ENCODE measurements at places on chromosomes 4 and X.

DNA sequence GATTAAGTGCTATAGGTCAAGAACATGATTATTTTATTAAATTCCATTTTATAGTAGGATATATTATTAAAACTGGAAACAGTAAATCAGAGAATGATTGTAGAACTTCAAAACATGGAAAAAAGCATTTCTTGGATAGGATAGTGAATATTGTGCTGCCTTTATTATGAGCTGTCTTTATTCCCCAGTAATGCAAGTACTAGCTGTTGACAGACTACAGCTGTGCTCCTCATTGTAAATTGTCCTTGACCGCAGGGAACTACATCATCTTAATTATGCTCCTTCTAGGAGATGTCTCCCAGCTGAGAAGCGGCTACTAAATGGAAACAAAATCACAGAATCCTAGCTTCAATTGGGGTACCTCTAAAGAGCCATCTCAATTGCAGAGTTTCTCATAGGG lies 1457.2 kb upstream of the PCDH7 start:
- no peak for DNase-seq

- DNase-seq = no peak
Observed at GRCh38 chr4:1927675-1928074, 56.5 kb downstream of the NSD2 start.

- DNase-seq = peak; percentile 6
Observed at GRCh38 chrX:20382518-20383297, 116.0 kb upstream of the RPS6KA3 start.

DNA sequence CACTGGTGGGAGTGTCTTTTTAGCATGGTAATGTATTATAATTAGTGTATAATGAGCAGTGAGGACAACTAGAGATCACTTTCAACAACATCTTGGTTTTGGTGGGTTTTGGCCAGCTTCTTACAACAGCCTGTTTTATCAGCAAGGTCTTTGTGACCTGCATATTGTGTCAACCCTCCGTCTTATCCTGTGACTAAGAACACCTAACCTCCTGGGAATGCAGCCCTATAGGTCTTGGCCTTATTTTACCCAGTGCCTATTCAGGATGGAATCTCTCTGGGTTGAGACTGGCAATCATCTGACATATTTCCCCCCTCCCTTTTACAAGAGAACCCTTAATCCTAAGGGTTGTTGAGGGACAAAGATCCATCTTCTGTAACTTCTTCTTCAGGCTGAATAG lies 21.9 kb upstream of the ADH4 start:
- no peak for DNase-seq

DNA sequence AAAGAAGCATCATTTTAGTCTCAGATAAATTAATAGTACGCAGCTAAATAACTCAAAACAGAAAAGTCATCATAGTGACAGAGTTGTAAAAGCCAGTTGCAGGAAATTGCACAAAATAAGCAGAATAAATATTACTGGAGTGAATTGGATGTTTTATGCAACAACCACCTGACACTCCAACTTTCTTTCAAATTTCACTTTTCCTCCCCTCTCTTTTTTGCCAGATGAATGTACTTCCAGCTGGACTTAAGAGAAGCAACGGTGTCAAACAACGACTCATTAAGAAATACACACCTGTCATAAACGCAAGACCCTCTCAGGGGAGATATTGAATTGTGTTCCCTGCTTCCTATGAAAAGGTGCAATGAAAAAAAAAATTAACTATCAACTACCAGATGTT lies 120.2 kb upstream of the HCCS start:
- DNase-seq = no peak

DNA sequence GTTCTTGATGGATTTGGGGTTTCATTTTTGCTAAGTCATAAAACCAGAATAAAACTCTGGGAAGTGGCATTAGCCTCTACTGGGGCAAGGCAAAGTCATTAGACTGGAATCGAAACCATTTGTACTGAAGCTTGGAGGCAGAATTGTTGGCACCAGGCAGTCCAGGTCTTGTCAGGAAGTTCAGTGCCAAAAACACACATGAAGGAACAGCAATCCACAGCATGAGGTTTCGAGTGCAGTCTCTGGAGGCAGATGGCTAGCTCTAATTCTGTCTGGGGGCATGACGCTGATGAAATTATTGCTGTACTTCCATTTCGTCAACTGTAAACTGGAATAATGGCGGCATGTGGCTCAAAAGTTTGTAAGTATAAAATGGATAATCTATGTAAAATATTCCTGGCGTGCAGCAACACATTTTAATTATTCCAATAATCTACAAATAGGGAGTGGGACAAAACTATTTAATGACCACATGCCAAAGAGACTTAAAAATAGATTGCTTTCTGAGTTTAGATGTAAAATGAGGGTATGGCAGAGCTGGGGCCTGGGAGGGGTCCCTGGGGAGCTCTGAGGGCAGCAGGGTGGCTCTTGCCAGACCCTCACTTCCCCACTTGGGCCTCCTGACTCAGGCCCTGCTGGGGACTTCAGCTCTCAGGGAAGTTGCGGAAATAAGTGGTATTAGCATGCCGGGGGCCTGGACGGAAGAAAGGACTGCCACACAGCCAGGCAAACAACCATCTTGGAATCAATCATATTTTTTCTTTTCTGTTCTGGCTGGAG lies 18.8 kb upstream of the CENPU start:
- DNase-seq = no peak

DNA sequence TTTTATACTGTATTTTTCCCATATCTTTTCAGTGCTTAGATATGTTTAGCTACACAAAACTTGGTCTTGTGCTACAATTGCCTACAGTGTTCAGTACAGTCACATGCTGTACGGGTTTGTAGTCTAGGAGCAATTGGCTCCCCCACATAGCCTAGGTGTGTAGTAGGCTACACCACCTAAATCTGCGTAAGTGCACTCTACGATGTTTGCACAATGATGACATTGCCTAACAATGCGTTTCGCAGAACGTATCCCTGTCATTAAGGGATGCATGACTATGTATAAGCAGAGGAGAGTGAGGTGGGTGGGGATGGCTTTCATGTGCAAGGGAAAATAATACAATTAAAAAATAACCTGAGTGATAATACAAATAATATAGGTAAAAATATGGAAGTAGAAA lies 131.4 kb downstream of the GBA3 start:
- no peak for DNase-seq

GRCh38 chr4:164357957-164358356 lies 396.0 kb upstream of the SMIM31 start:
- DNase-seq = no peak

DNA sequence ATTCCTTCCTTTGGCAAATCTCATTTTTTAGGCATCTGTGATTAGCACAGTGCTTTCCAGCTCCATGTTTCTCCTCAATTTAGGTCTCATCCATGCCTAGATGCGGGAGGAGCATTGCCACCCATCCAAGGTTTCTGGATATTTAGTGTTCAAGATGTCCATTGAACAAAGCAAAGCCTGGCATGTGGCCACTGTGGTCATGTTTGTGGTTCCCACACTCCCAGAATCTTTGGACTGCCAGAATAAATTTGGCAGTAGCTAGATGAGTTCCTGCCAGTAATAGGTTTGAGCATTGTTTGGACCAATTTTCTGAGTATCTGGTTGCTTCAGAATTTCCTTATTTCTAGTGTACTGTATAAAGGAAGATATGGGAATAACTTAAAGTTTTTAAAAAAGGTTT lies 1124.1 kb downstream of the ADGRL3 start:
- DNase-seq = no peak

- no peak for DNase-seq
Observed at GRCh38 chr4:107333518-107333917, 297.4 kb upstream of the DKK2 start.

DNA sequence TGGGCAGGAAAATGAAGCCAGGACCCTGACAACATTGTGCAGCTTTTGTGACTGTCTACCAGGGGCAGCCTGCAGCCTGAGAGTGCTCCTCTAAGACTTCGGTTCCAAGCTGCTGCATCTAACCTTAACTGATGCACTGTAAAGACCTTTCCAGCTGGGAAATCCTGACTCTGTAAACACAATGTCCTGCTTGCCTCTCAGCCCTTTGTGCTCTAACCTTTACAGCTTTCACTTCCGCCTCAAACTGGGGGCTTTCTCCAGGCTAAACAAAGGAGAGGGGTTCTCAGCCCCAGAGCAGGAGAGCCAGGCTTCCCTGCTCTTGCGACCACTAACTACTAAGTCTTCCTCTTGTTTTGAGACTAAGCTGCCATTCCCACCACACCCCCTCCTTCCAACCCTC lies 19.3 kb upstream of the RASL11B start:
- no peak for DNase-seq

DNA sequence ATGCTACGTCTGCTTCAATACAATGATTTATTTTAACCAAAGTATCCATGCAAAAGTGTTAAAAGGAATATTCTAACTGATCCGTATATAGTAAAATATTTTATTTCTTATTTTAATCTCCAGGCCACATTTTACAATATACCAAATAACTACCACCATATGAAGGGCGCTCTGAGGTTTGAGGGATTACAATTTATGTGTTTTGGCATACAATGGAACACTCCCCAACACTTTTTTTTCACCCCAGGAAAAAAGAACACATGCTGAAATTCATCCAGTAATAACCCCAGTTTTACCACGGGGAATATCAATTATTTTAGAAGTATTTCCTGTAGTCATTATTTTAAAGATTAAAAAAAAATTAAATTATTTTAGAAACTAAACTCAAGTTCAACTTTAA lies 65.4 kb downstream of the APBB2 start:
- DNase-seq = no peak

DNA sequence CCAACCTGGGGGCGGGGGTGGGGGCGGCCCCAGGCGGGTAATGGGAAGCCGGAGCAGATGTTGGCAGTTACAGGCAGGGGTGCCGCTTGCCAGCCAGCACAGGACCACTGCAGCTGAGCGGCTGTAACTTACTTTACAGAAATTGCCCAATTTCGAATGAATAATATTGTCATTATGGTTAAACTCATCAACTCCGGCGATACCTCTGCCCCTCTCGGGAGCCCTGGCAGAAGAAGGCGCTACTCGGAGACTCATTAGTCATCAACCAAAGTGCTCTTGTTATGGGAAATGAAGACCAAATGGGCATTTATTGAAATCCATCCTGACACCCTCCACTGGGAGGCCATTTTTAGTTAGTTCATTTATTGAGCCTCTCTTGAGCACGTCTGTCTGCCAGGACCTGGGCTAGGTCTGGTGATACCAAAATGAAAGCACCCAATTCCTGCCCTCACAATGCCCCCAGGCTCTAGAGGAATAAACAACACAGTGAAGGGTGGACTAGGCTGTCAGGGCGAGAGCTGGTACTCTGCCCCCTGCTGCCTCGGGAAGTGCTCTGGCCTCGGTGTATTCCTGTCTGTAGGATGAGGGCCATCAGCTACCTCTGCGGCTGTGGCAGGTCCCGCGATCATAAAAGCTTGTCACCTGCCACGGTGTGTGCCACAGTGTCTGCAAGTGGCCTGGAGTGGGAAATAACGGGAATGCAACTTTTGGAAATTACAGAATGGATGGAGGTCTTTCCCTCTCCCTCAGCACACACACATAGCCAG lies 159.1 kb upstream of the PSAPL1 start:
- no peak for DNase-seq

DNA sequence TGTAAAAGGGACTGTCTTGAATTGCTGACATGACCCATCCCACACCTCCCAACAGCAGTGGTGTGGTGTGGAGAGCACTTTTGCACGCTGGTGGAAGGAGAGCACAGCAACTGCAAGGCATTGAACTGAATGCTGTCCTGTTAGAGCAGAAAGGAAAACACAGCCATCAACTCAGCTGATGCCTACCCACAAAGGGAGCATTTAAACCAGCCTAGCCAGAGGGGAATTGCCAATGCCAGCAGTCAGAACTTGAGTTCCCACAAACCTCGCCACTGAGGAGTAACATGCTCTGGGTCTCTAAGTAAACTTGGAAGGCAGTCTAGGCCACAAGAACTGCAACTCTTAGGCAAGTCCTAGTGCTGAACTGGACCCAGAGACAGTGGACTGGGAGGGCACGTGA lies 31.9 kb downstream of the MAGED4 start:
- no peak for DNase-seq

DNA sequence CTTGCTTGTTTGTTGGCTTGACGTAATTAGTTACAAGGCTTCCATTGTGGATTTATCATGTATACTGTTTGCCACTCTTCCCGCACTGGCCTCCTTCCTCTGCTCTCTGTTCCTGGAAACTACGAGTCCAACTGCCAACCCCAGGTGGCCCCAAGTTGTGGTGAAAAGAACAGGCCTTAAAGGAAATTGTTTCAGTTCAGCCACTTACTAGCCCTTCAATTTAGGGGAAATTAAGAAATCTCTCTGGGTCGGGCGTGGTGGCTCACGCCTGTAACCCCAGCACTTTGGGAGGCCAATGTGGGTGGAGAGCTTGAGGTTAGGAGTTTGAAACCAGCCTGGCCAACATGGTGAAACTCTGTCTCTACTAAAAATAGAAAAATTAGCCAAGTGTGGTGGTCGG lies 28.0 kb downstream of the RBM47 start:
- no peak for DNase-seq

GRCh38 chrX:16978193-16978984 lies 31.9 kb downstream of the REPS2 start:
- DNase-seq = no peak

DNA sequence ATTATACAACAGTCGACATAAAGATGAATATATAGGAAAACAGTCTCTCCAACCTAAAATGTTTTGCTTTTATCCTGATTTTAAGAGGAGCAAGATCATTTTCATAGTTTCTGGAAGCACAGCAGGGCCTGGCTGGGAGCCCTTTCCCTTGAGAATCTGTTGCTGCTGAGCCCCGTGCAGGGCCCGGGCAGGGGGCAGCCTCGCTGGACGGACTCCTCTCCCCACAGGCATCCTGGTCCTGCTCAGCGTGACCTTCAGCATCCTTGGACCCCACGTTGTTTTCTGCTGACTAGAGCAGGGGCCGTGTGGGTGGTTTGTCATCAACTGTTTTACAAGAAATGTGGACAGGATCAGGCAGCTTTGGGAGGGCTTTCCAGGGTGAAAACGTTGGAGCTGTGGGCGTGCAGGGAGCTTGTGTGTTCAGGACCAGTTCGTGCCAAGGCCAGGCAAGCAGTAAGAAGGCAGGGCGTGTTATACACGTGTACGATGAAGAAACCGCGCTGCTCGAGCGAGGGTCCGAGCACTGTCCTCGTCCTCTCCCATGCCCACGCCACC lies 25.0 kb downstream of the CPZ start:
- DNase-seq = no peak

DNA sequence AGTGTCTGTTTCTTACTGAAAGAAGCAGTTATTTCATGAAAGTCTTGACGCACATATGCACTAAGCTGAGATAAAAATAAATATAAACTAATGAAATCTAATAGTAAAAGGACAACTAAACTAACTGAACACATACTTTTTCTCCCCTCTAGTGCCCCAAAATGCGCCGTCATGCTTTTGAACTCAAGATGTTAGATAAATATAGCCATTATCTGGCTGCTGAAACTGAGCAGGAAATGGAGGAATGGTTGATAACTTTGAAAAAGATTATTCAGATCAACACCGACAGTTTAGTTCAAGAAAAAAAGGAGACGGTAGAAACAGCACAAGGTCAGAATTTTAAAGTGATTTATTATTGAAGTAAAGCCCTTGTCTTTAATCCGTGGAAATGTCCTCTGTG lies 70.2 kb downstream of the DOCK11 start:
- no peak for DNase-seq

DNA sequence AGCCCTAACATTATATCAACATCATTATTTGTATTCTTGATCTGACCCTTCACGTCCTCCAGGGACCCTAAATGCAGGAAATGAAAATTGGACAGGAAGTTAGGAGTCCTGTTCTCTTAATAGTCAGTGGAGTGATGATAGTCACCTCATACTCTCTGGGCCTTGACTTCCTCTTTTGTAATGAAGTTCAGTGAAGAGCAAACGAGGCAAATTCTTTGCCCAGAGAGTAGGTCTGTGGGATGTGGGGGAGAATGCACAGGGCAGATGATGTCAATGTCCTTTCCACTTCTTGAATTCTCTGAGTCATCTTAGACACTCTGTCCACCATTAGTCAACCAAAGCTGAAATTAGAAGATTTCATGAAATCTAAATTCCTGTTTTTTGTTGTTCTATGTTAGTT lies 17.1 kb upstream of the GPRIN3 start:
- DNase-seq = no peak
